Activated CD4-positive, alpha-beta memory T cell treated with anti-CD3 and anti-CD28 coated beads, Interleukin-2, amount 10 ng/mL, durations not matched to agents 7 days and 5 days (primary cell): ENCODE measurements at places on chromosomes 16 and 17.
A peak's percentile ranks its signal among the peaks of the same experiment; 100 is the strongest.

DNA sequence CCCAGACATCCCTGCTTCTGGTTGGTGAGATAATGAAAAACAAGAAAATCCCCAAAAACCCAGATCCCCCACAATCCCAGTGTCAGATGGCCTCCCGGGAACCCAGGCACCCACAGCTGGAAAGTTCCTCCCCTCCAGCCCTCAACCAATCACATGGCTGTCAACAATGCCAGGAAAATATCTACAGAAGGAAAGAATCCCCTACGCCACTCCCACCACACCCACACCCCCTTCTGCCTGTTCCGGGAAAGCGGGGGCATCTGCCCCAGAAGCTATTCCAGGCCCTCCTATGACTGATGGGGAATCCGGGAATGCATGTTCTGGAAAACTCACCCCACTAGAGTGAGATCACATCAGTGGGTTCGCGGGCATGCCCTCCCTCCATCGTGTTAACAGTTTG lies 1.8 kb downstream of the TMEM95 start:
- H3K4me3 ChIP-seq, result no peak overlapping the region
- H3K36me3 ChIP-seq, result peaks cover 10% of the 10 kb centered on the region
- no peak for DNase-seq
- no peak overlapping the region for H3K27ac ChIP-seq
- H3K4me1 ChIP-seq, result peaks cover 40% of the 10 kb centered on the region
- H3K27me3 ChIP-seq, result no peaks in the 10 kb centered on the region

DNA sequence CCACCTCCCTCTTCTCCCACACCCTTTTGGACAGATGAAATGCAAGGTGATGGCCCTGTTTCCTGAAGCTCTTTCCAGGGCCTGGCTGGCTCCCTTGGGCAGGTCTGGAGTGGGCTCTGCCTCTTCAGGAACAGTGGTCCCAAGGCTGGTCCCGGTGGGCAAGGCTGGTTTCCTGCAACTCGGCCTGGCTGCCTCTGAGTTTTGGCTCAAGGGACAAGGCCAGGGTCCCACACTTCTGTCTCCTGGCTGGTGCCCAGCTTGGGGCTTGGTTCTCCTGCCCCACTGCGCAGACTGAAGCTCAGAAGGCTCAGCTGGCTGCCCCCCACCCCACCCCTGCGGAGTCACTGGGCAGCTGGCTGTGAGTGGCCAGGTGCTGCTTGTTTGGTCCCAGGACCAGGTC lies 3.8 kb upstream of the ACTG1 start:
- DNase-seq, result no peak
- peak overlapping the region; percentile 68 for H3K27ac ChIP-seq
- peaks cover 31% of the 10 kb centered on the region for H3K4me1 ChIP-seq
- peaks cover 13% of the 10 kb centered on the region for H3K36me3 ChIP-seq

- no peak overlapping the region for H3K4me3 ChIP-seq
- no peaks in the 10 kb centered on the region for H3K36me3 ChIP-seq
- H3K27me3 ChIP-seq, result no peaks in the 10 kb centered on the region
- peak overlapping the region; percentile 62 for H3K27ac ChIP-seq
- DNase-seq, result peak; percentile 17
Measured at GRCh38 chr16:50121278-50121677, 31.8 kb upstream of the TENT4B start.

GRCh38 chr17:75091855-75092327 lies 4.1 kb downstream of the SLC16A5 start:
- peaks cover 35% of the 10 kb centered on the region for H3K4me1 ChIP-seq
- H3K4me3 ChIP-seq, result no peak overlapping the region
- H3K27ac ChIP-seq, result no peak overlapping the region

- H3K36me3 ChIP-seq, result no peaks in the 10 kb centered on the region
- H3K27ac ChIP-seq, result no peak overlapping the region
- no peaks in the 10 kb centered on the region for H3K27me3 ChIP-seq
- DNase-seq, result no peak
- peaks cover 8% of the 10 kb centered on the region for H3K4me1 ChIP-seq
Measured at GRCh38 chr17:57102122-57102521, 17.1 kb downstream of the AKAP1 start.

DNA sequence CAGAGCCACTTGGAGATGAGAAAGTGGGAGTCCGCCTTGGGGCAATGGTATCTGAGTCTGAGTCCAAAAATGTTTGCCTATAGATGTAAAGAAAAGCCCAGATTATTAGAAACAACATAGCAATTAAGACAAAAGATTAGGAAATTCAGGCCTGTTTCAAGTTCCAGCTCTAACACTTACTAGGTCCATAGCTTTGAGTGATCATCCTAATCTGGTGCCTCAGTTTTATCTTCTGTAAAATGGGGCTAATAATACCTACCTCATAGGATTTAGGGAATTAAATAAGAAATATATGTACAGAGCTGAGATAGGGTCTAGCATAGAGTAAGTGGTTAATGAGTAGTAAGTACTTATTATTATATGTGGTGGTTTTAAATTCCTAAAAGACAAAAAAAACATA lies 58.6 kb upstream of the NLK start:
- H3K4me3 ChIP-seq, result no peak overlapping the region
- H3K27ac ChIP-seq, result no peak overlapping the region
- H3K4me1 ChIP-seq, result no peaks in the 10 kb centered on the region
- H3K27me3 ChIP-seq, result peaks cover 17% of the 10 kb centered on the region
- no peak for DNase-seq
- no peaks in the 10 kb centered on the region for H3K36me3 ChIP-seq

DNA sequence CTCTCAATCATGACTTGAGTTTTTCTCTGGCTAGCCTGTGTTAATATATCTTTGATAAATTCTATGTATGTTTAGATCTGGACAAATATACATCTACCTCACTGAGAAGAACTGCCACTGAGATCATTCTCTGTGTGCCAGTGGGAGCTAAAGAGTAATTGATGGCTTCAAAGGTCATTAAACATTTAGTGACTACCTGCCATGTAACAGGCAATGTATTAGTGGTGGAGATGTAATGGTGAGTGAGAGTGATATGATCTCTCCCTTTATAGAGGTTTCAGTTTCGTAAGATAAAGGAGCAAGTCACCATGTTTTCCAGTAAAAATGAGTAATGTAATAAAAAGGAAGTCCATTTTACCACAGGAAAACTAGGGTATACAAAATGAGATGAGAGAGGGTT lies 235.8 kb upstream of the CDH8 start:
- H3K27me3 ChIP-seq, result no peaks in the 10 kb centered on the region
- H3K4me1 ChIP-seq, result no peaks in the 10 kb centered on the region
- no peak overlapping the region for H3K4me3 ChIP-seq
- no peaks in the 10 kb centered on the region for H3K36me3 ChIP-seq
- H3K27ac ChIP-seq, result no peak overlapping the region
- DNase-seq, result no peak

GRCh38 chr16:17423221-17423620 lies 47.5 kb downstream of the XYLT1 start:
- no peak overlapping the region for H3K27ac ChIP-seq
- no peaks in the 10 kb centered on the region for H3K27me3 ChIP-seq
- H3K36me3 ChIP-seq, result peaks cover 20% of the 10 kb centered on the region
- no peak for DNase-seq

DNA sequence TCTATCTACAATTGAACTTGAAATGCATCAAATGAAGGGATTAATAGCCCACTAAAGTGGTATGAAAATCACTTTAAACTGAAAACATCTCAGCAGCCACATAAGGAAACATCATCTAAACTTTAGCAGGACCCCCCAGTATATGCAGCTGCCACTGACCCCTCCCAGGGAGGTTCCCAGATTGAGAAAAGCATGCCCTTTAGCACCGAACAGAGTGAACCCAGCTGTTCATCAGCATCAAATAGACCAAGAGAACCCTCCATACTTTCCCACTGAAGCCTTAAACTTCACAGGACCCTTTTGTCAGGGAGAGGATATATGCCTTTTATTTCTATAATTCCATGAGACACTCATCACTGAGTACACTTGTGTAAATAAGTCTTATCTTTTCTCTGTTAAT lies 44.6 kb downstream of the MYH10 start:
- no peaks in the 10 kb centered on the region for H3K36me3 ChIP-seq
- H3K4me3 ChIP-seq, result no peak overlapping the region
- peaks cover 8% of the 10 kb centered on the region for H3K4me1 ChIP-seq
- H3K27ac ChIP-seq, result no peak overlapping the region
- H3K27me3 ChIP-seq, result peaks cover 5% of the 10 kb centered on the region
